ENCODE measurements at places on chromosomes 11 and 22.

- DNase-seq, result no peak
These were observed 1413.3 kb downstream of the TBC1D22A start for GRCh38 chr22:48175721-48176120.

GRCh38 chr11:76276781-76277155, 70.5 kb upstream of the WNT11 start:
- no peak for DNase-seq

DNA sequence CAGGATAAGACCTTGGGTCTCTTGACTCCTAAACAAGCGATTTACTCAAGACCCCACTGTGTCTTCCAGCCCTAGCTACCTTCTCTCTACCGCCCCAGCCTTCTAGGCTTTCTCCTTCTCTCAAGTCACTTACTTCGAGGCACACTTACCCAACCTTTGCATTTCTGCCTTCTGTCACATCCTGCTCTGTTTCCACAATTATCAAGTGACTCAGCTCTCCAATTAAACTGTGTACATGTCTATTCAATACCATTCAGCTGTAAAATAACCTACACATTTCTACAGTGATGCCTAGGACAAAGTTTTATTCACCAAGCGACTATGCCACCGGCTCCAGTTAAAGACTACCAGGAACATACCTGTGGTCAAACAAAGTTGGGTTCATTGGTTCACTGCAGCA, 69.0 kb downstream of the LARGE1 start:
- DNase-seq, result no peak

DNA sequence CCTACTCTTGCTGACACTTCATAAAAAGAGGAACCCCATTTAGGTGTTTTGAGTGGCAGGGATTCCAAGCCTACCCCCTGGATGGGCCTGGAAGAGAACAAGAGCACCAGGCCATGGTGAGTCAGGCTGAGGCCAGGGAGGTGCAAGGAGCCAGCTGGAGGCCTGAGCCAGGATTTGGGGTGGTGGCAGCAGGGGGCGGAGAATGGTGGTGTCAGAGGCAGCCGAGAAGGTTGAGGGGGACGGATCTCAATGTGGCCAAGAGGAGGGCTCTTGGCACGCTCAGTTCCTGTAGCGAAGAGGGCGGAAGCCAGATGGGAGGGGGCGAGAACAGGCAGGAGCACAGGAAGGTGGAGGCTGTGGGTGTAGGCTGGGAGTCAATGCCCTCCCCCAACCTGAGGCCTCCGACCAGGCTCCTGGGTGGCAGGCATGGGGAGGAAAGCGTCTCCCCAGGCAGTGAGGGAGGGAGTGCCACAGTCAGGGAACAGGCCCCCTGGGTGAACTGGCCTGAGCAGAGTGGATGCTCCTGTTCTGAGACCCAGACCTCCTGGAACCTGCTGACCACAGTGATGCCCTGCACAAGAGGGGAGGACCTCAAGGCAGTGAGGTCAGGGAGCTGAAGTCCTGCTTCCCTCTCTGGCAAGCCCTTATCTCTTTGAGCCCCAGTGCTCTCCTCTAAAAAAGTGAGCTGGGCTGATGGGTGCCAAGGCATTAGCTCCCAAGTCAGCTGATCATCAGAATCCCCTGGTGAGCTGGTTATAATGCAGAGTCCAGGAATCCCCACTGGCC, 13.9 kb downstream of the RTN4RL2 start:
- no peak for DNase-seq

DNA sequence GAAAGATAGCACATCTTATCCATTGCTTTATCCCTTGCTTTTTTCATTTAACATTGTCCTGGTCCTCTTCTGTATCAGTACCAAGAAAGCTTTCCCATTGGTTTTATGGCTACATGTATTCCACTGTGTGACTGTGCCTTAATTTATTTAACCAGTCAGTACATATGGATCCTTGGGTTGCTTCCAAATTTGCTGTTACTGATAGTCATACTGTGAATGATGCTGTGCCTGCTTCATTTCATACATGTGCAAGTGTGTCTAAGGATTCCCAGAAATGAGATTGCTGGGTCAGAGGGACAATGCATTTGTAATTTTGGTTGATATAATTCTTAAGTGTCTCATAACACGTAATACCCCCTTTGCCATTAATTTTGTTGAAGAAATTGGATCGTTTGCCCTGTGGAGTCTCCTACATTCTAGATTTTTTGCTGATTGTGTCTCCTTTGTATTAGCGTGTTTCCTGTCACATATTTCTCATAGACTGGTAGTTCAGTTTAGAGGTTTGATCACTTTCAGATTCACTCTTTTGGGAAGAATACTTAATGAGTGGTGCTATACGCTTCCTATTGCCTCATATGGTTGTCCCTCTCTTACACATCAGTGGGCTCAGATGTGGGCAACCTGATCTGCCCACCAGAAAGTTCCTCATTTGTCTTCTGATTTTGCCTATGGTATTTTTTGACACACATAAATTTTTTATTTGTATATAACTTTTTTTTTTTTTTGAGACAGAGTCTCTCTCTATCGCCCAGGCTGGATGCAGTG, 35.3 kb downstream of the MYBPC3 start:
- DNase-seq, result no peak

All from mesothelial cell of epicardium (in vitro differentiated cells).